RKO (cell line): ENCODE measurements at places on chromosomes 7 and 10.
A peak's percentile ranks its signal among the peaks of the same experiment; 100 is the strongest.

GRCh38 chr7:116464375-116464774 is 35.2 kb upstream of the CAV2 start:
- no peak for DNase-seq

- no peak for DNase-seq
These were observed 8.6 kb downstream of the CTBP2 start for GRCh38 chr10:125151553-125152449.

- peak; percentile 51 for DNase-seq
These were observed 284.3 kb downstream of the SORCS3 start for GRCh38 chr10:104925232-104925851.

DNA sequence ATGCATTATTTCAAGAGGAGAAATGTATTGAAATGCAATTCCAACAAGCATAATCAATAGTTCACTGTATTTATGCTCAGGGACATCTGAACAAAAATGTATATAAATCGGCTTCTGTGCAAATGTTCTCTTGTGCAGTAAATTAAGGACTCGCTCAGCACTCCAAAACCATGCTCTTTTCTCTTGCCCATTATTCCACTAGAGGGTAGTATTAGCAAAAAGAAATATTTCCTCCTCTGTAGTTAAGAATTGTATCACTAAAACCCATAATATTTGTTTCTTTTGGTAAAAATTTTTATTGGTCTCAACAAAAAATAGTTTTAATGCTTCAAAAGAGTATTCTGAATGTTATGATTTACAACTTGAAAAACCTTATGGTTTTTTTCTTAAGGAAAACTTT is 803.1 kb downstream of the PCDH15 start:
- peak; percentile 42 for DNase-seq

GRCh38 chr10:119535837-119536507 is 6.5 kb downstream of the RGS10 start:
- no peak for DNase-seq

DNA sequence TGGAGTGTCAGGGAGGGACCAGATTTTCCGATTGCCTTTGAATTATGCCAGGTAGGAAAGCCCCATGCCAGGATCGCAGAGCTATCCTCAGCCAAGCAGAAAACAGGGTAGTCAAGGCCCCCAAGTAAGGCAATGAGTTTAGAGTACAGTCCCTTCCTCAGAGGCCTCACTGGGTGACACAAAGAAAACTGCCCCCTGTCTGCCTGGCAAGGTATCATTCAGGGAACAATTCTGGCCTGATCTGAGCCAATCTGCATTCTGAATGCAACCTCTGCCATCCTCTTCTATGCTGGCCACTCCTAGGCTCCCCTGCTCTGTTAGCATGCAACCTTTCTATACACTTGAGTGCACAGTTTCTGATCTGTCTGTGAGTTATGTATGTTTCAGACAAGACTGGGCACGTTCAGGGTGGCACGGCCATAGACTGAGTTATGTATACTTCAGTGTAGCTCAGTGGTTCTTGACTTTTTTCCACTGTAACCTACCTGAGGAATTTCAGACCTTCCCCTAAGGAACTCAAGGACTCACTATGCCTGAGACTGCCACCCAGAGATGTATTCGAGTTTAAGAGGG is 336.8 kb downstream of the PLXNA4 start:
- DNase-seq = no peak

GRCh38 chr7:1170741-1171501 is 10.9 kb upstream of the ZFAND2A start:
- no peak for DNase-seq

DNA sequence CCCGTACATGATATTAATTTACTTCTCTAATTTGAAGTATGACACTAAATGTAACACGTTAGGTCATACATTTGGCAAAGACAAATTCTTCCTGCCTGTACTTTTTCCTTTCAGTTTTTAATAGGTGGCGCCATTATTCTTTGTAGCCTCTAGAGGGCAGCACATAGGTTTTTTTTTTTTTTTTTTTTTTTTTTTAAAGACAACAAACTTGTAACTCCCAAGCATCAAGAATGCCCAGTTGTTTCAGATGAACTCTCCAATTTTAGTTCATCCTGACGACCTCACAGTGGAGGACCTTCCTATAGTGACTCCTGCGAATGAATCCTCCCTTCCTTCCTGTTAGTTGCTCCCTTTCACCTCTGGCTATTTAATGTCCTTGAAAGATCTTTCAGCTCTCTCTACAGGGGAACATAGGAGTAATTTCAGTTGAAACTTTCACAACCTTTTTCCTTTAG is 139.3 kb upstream of the HDAC9 start:
- peak; percentile 79 for DNase-seq

GRCh38 chr10:80144696-80145131 is 12.2 kb downstream of the PLAC9 start:
- no peak for DNase-seq

GRCh38 chr7:77833136-77833535 is 34.6 kb downstream of the PHTF2 start:
- DNase-seq = no peak

GRCh38 chr7:92797693-92798092 is 38.7 kb downstream of the CDK6 start:
- DNase-seq = peak; percentile 63

DNA sequence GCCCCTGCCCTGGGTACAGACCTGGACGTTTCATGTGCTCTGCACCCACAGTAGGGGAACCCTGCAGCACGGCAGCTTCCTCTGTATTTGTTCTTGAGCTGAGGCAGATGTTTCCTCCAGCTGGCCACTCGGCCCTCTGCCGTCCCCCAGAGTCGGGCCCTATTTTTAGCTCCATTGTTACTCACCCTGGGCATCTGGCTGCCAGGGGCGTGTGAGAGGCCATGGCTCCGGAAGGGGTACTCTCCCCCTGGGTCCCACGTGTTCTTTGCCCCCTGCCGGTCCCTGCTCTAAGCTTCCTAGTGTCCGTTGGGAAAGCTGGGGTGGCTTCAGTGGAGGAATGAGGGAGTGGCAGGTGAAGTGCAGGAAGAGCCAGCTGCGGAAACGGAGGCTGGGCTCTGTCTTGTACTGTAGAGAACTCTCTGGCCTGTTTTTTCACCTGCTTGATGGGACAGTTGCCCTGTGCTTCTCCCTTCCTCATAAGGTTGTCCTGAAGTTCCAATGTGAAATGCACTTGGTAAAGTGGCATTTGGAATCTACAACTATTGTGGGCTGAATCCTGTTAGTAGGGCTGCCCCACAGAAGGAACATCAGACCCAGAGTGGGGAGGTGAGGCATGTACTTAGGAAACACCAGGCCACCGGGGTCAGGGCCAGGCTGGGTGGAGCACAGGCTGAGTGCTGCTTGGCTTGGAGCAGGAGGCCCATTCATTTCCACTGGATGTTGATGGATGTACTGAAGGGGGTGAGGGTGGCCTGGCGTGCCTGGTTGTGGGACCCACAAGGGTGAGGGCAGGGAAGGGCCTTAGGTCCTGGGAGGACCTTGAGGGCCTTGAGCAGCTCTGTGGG is 30.6 kb downstream of the PALD1 start:
- no peak for DNase-seq

DNA sequence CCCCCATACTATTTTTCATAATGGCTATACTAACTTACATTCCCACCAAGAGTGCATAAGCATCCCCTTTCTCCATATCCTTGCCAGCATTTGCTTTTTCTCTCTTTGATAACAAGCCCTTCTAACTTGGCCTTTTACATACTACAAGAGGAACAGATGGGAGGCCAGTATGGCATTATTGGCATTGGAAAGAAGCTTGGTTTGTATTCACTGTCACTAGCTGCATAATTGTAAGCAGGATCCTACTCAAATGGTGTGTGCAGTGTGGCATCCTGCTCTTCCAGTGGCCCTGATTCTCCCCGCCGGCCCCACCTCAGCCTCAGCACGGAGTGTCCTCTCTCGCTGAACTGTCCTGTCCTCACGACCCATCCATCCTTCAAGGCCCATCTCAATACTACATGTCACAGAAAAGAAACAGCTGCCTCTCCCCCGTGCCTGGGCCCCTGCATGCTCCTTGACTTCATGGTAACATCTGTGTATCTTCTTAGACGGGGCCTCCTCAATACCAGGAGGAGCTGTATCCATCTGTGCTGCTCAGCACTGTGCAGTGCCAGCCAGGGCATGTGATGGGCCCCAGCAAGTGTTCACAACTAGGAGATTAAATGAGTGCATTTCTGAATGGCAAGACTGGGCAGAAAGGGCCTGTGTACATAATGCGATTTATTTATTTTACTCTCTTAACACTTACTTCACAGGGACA is 205.2 kb downstream of the COBL start:
- no peak for DNase-seq

- no peak for DNase-seq
These were observed 28.6 kb downstream of the CTTNBP2 start for GRCh38 chr7:117844678-117845077.

- DNase-seq = no peak
These were observed 49.4 kb downstream of the SCRN1 start for GRCh38 chr7:29940199-29940598.
